ENCODE measurements at places on chromosomes 4 and X.

- peak; percentile 45 for ATAC-seq
Observed at GRCh38 chr4:44760142-44760898, 34.0 kb upstream of the GNPDA2 start.

GRCh38 chrX:13397878-13398818 is 78.3 kb upstream of the ATXN3L start:
- no peak for ATAC-seq

DNA sequence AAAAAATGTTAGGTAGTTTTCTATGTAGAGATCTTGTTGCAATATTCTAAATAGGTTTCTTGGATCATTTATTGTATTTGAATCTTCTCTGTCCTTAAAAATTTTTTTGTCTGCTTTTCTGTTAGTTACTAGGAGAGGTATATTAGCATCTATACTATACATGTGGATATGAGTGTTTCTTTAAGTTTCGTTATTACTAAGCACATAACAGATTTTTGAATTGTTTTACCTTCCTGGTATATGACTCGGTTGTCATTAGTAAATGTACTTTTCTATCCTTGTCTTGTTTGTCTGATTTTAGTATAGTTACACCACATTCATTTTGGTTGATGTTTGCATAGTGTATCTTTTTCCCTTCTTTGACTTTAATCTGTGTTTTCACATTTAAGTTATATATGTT is 20.2 kb downstream of the PYURF start:
- no peak for ATAC-seq

- no peak for ATAC-seq
Observed at GRCh38 chr4:27161191-27161590, 300.6 kb downstream of the STIM2 start.

DNA sequence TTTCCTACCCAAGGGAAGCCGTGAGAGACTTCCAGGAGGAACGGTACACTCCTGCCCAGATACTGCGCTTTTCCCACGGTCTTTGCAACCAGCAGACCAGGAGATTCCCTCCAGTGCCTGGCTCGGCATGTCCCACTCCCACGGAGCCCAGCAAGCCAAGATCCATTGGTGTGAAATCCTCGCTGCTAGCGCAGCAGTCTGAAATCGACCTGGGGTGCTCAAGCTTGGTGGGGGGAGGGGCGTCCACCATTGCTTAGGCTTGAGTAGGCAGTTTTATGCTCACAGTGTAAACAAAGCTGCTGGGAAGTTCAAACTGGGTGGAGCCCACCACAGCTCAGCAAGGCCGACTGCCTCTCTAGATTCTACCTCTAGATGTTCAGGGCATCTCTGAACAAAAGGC is 284.8 kb upstream of the FGF13 start:
- no peak for ATAC-seq

DNA sequence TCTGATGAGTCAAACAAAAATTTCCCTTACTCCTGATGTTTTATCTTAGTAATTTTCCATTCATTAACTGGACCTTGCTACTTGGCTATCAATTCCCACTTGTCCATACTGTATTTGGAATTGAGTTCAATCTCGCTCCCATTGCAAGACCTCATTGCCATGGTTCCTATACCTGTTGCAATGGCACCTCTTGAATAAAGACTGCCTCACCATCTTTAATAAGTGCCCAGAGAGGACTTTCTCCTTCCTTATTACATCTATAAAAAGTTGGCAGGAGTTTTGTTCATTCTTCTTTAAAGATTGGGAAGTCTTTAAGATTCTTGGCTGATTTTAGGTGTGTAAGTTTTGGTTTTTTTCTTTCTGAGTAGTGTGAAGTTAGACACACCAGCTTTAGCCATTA is 397.4 kb downstream of the SPOCK3 start:
- no peak for ATAC-seq

- ATAC-seq: no peak
Observed at GRCh38 chr4:83810428-83810827, 274.5 kb downstream of the GPAT3 start.

DNA sequence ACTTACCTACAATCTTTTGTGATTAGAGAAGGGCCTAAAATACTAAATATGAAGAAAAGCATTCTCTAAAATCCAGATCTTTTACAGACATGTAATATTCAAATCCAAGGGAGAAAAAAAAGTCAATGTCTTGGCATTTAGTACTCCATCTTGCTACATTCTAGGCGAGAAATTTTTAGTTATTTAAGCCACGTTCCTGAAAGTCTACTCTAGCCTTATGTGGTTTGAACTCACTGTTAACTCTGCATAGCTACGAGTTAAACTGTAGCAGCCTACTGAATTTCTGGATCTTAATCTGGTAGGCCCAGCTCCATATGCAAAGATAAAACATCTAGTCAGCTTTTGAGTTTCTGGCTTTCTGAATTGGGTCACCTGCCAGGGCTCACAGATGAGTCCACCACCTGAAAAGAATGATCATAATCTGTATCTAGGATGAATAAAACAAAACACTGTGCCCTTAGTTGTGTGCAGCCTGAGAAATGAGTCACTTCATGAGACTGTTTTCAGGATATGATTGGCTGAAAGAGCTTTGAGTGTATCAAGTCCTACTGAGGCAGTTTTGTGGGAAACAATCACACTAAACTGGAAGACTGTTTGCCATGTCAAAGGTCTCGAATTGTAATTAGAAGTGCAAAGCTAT is 3.2 kb upstream of the NEK1 start:
- ATAC-seq: no peak

GRCh38 chr4:13815231-13815630 is 187.7 kb upstream of the BOD1L1 start:
- no peak for ATAC-seq

DNA sequence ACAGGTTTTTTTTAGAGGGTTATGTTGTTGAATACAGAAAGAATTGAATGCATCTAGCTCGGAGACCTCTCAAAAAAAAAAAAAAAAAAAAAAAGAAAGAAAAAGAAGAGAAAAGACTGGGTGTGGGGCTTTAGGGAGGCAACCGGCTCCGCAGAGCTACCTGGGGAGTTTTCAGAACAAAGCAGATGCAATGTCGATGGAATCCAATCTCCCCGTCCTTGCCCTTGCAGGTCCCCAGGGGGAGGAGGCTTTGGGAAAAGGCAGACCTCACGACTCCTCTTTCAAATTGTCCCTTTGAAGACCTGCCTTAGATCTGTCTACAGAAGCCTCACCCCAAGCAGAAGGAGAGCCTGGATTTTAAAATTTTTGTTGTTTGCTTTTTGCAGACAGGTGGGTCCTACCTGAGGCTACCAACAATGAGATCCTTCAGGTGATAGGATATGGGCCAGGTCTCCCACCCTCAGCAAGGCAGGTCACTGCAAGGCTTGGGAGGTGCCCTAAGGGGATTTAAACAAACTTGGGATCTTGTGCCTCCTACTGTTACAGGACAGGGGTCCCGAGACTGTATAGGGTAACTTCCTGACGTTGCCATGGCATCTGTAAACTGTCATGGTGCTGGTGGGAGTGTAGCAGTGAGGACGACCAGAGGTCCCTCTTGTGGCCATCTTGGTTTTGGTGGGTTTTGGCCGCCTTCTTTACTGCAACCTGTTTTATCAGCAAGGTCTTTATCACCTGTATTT is 75.2 kb upstream of the PRKX start:
- ATAC-seq: no peak

DNA sequence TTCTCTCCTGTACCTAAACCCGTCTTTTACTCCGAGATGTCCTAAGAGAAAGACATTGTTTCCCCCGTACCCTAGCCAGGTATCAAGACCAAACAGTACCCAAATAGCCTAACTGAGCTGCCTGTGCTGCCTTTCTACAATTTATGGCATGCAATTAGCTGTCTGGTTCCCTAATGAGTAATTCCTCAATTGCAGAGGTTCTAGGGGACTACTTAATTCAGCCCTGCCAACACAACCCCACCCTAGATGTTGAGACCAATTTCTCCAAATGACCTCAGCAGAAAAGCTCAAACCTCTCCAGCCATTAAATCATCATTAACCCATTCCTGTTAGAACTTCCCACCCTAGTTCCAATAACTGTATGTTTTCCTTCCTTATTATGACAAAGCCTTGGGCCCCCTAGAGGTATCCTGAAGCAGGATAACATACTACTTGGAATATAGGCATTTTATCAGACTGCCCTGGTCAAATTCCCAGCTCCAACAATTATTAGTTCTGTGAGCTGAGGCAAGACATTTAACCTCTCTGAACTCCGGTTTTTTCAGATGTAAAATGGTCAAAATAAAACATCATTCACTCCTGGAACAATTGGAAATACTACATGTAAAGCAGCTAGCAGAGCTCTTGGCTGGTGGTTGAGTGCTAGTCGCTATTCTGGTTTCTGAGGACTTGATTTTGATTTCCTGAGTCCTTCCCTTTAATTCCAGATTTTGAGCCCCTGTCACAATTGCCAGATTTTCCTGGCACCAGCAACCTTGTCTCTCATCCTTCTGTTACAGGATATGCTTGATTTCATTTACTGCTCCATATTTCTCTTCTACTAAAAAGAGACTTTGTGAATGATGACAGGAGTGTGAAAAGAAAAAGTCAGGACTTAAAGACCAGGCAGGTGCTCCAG is 244.6 kb upstream of the TENM3 start:
- no peak for ATAC-seq

DNA sequence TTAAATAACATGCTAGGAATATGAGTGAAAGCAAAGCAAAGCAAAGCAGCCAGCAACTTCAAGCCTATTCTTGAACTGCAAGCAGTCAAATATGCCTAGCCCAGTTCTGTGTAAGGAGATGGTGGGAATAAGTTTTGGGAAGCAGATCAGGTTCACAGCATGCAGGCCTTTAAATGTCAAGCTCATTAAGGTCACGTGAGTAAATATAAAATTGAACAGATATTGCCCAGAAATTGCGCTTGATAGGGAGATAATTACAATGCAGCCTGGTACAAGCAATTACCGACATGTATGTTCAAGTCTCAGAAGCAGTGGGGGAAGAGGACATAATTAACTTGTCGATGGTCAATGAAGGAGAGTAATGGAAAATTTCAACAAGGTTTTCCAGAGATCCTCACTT is 6.0 kb downstream of the GNPDA2 start:
- no peak for ATAC-seq

GRCh38 chrX:50705042-50705441 is 109.0 kb downstream of the SHROOM4 start:
- ATAC-seq: no peak

GRCh38 chrX:16469870-16470269 is 180.1 kb upstream of the S100G start:
- no peak for ATAC-seq

Measured in stimulated activated memory B cell treated with anti-CD40 and anti-IgM and Interleukin-4, amounts not matched to agents 10 μg/mL and 1 μg/mL and 100 μg/mL, for 72 hours (primary cell).